CD8-positive, alpha-beta memory T cell (primary cell): ENCODE measurements at places on chromosomes 13 and 19. TPM values are rescaled to one million over a fixed set of nuclear protein-coding genes. Genes with fewer than 3 reads are reported as not detected.

DNA sequence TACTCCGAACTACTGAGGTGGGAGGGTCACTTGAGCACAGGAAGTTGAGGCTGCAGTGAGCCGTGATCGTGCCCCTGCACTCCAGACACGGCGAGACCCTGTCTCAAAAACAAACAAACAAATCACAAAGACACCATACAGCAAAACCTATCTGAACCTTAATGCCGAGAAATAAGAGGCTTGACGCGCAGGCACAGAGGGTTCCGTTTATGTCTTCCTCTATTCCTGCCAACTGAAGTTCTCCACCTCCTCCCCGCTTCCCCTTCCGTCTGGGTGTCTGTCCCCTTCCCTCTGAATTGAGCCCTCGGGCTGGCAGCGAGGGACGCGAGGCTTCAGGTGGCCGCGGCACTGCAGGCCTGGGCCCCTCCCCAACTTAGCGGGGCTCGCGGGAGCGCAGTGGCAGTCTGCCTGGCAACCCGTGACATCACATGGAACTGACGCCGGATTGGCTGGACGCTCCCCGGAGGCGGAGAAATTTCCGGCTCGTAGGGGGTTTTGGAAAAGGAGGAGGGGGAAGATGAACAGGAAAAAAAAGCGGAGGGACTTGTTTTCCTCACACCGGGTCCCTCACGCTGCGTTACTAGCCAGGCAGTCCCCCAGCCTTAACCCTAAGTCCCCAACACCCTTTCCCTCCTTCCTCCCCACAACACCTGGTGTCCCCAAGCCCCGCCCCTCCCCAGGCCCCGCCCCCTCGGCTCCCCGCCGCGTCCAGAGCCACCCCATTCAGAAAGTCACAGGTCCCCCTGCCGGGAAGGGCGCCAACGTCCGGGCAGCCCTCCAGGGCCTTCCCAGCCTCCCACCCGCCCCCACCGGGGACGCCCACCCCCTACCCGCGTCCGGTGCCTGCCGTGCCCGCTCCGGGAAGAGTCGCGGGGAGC, 1.1 kb upstream of the MYBPC2 start:
- peaks cover 4% of the 10 kb centered on the region for H3K27me3 ChIP-seq
- peak overlapping the region; percentile 78 for H3K4me3 ChIP-seq
- peak; percentile 89 for DNase-seq
- peak overlapping the region; percentile 19 for H3K27ac ChIP-seq

GRCh38 chr19:33256261-33256660, 30.6 kb upstream of the SLC7A10 start:
- DNase-seq, result no peak
- no peak overlapping the region for H3K27ac ChIP-seq
- H3K4me1 ChIP-seq, result no peaks in the 10 kb centered on the region
- H3K27me3 ChIP-seq, result no peaks in the 10 kb centered on the region

GRCh38 chr19:10927730-10928562, 493 bp downstream of the YIPF2 start:
- H3K36me3 ChIP-seq, result no peaks in the 10 kb centered on the region
- no peaks in the 10 kb centered on the region for H3K27me3 ChIP-seq
- peak overlapping the region; percentile 83 for H3K27ac ChIP-seq
- H3K4me1 ChIP-seq, result peaks cover 23% of the 10 kb centered on the region
- peak overlapping the region; percentile 74 for H3K4me3 ChIP-seq
- peak; percentile 10 for DNase-seq

GRCh38 chr13:100131863-100132574, 43.1 kb downstream of the PCCA start:
- H3K27me3 ChIP-seq, result no peaks in the 10 kb centered on the region
- no peak overlapping the region for H3K27ac ChIP-seq
- no peaks in the 10 kb centered on the region for H3K36me3 ChIP-seq
- no peaks in the 10 kb centered on the region for H3K4me1 ChIP-seq
- H3K4me3 ChIP-seq, result no peak overlapping the region
- no peak for DNase-seq

- H3K36me3 ChIP-seq, result no peaks in the 10 kb centered on the region
- H3K27me3 ChIP-seq, result no peaks in the 10 kb centered on the region
- no peak for DNase-seq
- no peak overlapping the region for H3K27ac ChIP-seq
- no peaks in the 10 kb centered on the region for H3K4me1 ChIP-seq
Measured at GRCh38 chr13:110538632-110539031, 22.9 kb downstream of the RAB20 start.

DNA sequence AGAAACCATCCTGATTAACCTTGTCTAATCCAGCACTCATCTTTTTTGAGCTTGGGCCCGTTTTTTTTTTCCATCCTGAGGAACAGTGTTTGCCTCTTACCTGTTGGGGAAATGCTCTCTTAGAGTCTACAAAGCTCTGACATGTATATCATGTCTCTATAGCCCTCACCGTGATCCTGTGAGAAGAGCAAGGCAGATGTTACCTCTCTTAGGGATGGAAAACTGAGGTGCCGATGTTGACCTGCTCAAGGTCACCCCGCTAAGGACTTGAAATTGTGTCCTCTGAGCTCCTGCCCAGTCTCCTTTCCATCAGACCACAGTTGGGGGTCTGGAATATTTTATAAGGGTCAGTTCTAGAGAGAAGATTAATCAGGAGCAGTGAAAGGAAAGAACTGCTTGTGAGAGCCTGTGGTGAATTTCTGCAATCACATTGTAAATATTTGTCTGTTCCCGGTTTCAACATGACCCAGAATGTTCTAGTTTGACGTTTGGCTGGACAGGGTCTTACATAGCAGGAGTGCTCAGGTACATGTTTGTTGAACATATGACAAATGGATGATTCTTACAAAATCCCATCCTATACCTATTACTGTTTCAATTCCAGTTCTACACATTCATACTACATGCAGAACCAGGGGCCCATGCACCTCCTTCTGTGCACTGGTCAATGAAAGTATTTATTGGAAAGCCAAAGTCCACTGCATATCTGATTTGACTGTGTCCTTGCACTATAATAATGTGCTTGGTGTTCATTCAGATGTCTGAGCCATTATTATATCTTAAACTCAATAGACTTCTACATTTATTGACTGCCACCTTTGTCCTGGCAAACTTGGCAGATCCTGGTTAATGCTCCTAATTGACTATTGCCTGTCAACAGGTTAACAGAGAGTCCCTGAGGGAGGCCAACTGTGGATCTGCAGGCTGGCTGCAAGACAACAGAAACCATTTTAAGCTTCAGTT, 12.1 kb downstream of the SLC25A15 start:
- H3K27me3 ChIP-seq, result no peaks in the 10 kb centered on the region
- H3K4me1 ChIP-seq, result no peaks in the 10 kb centered on the region
- no peak for DNase-seq
- H3K4me3 ChIP-seq, result no peak overlapping the region

DNA sequence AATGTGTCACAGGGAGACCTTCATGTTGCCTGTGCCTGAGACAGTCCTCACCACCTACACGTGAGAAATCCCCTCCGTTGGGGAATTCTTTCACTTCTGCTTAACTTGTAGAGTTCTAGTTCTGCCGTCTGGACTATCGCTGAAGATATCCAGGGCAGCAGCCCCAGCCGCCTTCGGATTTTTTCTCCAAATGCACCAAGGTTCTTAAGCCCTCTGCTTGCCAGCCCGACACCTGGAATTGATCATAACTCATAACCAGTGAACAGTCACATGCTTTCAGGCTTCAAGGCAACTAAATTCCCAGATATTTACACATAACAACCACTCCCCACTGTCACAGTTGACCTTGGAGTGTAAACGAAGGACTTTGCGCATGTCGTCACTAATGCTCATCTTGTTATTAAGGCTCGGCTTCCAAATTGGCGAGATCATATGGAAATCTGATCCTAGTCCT, 114.4 kb downstream of the RAB20 start:
- no peaks in the 10 kb centered on the region for H3K36me3 ChIP-seq
- no peaks in the 10 kb centered on the region for H3K27me3 ChIP-seq
- no peak overlapping the region for H3K27ac ChIP-seq
- H3K4me1 ChIP-seq, result no peaks in the 10 kb centered on the region
- DNase-seq, result no peak
- no peak overlapping the region for H3K4me3 ChIP-seq

DNA sequence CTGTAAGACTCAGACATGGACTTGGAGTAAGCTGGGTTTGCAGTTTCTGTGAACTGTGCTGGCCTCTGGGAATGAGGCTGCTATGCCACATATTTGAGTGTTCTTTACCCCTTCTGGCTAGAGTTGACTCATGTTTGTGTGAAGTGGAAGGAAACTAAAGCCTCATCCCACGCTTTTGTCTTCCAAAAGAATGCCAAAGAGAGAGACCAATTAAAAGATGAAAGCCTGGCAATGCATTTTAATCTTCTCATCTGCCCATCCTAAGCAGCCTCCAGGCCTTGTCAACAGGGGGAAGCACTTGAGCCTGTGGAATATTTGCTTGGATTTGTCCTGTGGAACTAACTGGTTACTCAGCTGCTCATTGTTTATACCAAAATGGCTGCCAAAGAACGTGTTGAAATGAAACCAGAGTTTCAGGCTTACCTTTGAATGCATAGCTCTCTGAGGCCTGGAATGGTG, 49.1 kb downstream of the LMO7 start:
- H3K36me3 ChIP-seq, result no peaks in the 10 kb centered on the region
- H3K27ac ChIP-seq, result no peak overlapping the region
- no peaks in the 10 kb centered on the region for H3K4me1 ChIP-seq

GRCh38 chr13:80441968-80442367, 101.0 kb upstream of the SPRY2 start:
- no peaks in the 10 kb centered on the region for H3K27me3 ChIP-seq
- no peak for DNase-seq
- H3K27ac ChIP-seq, result no peak overlapping the region

- H3K27ac ChIP-seq, result no peak overlapping the region
- no peak overlapping the region for H3K4me3 ChIP-seq
- no peaks in the 10 kb centered on the region for H3K27me3 ChIP-seq
- no peaks in the 10 kb centered on the region for H3K4me1 ChIP-seq
- DNase-seq, result no peak
Measured at GRCh38 chr13:64753233-64754000, 2476.7 kb downstream of the PCDH9 start.

DNA sequence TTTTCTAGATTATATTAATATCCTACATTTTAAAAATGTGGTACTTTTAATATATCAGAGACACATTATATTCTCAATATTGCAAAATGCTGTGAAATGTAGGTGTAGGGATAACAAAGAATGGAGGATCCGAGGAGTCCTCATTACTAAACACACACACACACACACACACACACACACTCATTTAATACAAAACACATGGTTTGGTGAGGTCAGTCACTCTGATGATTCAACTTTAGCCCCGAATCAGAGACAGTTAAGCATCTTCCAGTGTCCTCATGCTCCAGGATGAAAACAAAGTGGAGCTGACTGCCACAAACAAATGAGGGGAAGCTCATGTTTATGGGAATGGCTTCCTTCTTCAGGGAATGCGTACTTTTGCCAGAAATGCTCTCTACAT, 147.5 kb downstream of the CYSLTR2 start:
- H3K36me3 ChIP-seq, result no peaks in the 10 kb centered on the region
- no peaks in the 10 kb centered on the region for H3K27me3 ChIP-seq
- no peak for DNase-seq
- peaks cover 17% of the 10 kb centered on the region for H3K4me1 ChIP-seq

- H3K36me3 ChIP-seq, result no peaks in the 10 kb centered on the region
- DNase-seq, result no peak
- H3K4me3 ChIP-seq, result no peak overlapping the region
- H3K27ac ChIP-seq, result no peak overlapping the region
- no peaks in the 10 kb centered on the region for H3K4me1 ChIP-seq
Measured at GRCh38 chr13:91269237-91269636, 78.2 kb upstream of the MIR17HG start.

- H3K27me3 ChIP-seq, result no peaks in the 10 kb centered on the region
- H3K36me3 ChIP-seq, result no peaks in the 10 kb centered on the region
- no peak for DNase-seq
- no peak overlapping the region for H3K27ac ChIP-seq
- peaks cover 8% of the 10 kb centered on the region for H3K4me1 ChIP-seq
Measured at GRCh38 chr19:17602872-17603510, 47.5 kb downstream of the COLGALT1 start.

GRCh38 chr19:4906963-4907362, 2.3 kb upstream of the UHRF1 start:
- no peak for DNase-seq
- no peak overlapping the region for H3K27ac ChIP-seq
- no peaks in the 10 kb centered on the region for H3K36me3 ChIP-seq
- H3K4me3 ChIP-seq, result no peak overlapping the region
- H3K4me1 ChIP-seq, result peaks cover 33% of the 10 kb centered on the region

DNA sequence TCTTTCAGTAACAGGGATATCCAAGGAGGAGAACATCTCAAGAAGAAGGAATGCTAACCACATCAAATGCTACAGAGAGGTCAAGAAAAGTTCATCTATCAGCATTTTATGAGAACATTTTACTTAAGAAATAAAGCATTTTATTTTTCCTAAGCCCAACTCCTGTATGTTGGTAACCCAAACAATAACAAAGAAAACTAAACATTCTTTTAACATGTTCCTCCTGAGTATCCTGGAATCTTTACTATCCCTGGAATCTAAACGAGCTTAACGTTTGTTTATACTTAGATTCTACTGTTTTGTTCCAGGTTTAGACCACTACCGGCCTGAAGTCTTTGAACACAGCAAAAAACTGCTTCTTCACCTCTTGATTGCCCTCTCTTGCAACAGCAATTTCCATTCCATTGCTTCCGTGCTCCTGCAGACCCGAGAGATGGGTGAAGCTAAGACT, 89.7 kb downstream of the ZAR1L start:
- no peak for DNase-seq
- no peak overlapping the region for H3K27ac ChIP-seq
- no peaks in the 10 kb centered on the region for H3K36me3 ChIP-seq
- H3K27me3 ChIP-seq, result no peaks in the 10 kb centered on the region
- H3K4me1 ChIP-seq, result no peaks in the 10 kb centered on the region

DNA sequence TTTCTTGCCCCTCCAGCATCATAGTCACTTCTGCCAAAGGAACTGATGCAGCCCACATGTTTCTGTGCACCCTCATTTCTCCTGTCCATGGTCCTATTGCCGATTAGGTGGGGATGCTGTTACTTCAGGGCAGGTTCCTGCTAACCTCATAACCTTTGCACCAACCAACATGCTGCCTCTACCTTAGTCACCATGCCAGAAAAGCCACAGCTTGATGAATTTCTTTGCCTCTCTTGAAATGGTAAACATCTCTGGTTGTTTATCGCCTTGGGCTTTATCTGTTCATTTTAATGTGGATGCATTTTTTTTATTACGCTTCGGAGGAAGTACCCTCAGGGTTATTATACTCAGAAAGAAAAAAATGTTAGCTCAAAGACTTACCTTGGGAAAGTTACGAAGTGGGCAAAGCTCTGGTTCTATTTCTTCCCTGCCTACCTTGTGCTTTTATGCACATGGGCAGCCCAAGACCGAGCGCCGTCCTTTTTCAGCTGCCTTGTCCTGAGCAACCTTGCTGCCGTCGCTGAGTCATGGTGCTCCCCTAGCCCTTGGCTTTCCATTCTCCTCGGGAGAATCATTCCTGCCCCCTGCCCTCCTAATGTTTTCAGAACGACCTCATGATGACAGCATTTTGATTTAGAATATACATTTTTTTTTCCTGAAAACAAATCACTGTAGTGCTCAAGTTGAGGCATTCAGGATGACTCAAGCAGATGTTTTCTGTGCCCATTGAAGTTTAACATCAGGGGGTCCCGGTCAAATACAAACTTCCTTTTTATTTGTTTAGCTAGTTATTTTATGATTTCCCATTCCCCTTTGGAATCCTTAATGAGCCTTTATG, 280.0 kb downstream of the SHISA2 start:
- H3K4me3 ChIP-seq, result no peak overlapping the region
- H3K27me3 ChIP-seq, result peaks cover 4% of the 10 kb centered on the region
- no peaks in the 10 kb centered on the region for H3K36me3 ChIP-seq
- DNase-seq, result no peak
- H3K4me1 ChIP-seq, result peaks cover 13% of the 10 kb centered on the region

The SHANK1 gene
- total RNA-seq, result not detected

The DNAJB1 gene
- total RNA-seq, result 103 TPM

The SULT2A1 gene
- not detected for total RNA-seq

The DLL3 gene
- 0.92 TPM for total RNA-seq

The PKN1 gene
- 205 TPM for total RNA-seq

The OR7D2 gene
- total RNA-seq, result not detected

The TMEM38A gene
- 0.60 TPM for total RNA-seq

The CD177 gene
- not detected for total RNA-seq
